ENCODE measurements at places on chromosomes 16 and 17.

DNA sequence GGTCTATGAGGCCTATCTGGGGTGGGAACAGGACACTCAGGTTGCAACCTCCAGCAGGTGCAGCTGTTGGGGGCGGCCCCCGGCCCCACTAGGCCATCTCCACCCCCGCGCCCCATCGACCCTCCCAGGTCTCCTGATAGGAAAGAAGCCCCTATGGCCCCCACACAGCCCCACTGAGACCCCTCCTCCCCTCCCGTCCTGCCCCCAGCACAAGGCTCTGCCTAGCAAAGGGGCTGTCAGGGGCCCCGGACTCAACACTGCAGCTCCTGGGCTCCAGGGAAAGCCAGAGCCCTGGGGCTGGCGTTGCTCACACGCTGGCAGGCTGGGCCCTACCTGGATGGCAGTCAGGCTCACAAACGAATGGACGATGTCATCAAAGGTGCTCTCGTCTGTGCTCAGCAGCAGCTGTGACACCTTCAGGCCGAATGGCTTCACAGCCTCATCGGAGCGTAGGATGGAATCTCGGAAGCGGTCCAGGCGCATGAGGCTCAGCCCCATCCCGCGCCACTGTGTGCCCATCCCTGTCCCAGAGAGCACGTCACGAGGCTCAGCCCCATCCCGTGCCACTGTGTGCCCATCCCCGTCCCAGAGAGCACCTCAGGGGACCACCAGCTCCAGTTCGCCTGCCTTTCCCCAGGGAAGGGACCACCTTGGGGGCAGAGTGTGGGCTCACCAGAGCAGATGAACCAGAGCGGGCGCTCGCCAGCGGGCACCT lies 7.3 kb downstream of the FASN start:
- DNase-seq = no peak

- no peak for DNase-seq
These were observed 7.0 kb downstream of the SAMD14 start for GRCh38 chr17:50122945-50123344.

GRCh38 chr16:73091174-73091573 lies 43.2 kb upstream of the ZFHX3 start:
- no peak for DNase-seq

- DNase-seq = no peak
These were observed 103.7 kb downstream of the C16orf95 start for GRCh38 chr16:87213536-87213935.

- peak; percentile 13 for DNase-seq
These were observed 7.0 kb upstream of the MILR1 start for GRCh38 chr17:64441772-64442540.

DNA sequence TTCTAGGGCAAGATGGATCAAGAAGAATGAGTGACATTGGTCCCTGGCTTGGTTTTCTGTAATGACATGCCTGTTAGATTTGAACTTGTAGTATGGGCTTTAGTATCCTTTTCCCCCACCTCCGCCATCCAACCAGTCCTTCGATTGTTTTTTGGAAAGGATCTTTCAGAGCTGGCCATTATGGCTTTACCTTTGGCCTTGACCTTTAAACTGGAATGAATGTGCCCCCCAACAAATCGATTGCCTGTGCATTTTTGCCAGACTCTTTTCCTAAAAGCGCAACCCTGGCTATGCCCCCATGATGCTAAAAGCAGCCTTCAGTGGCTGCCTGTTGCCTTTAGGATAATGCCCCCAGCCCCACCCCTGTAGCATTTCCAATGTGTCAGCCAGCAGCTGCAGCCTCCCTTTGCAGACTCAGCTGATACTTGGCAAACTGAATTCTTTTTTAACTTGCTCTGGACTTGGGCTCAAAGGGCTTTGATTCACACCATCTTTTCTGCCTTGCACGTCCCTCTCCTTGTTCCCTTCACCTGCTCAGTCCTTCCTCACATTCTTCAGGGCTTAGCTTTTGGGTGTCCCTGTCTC lies 4.0 kb downstream of the GPRC5C start:
- DNase-seq = no peak

- no peak for DNase-seq
These were observed 573 bp downstream of the CTDNEP1 start for GRCh38 chr17:7250695-7251627.

DNA sequence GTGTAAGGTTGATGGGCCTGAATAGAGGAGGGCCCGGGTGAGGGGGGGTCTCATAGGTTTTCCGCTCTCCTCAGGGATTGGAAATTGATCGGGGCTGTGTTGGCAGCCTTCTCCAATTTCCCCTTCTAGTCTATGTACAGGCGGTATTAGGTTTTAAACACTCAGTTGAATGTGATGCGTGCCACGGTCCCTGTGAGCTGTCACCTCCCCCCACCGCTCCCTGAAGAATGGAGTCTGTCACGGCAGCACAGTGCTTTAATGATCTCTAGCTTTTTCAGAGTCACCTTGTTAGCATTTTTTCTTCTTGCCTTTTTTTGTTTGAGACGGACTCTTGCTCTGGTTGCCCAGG lies 800 bp downstream of the COX4I1 start:
- DNase-seq = no peak

DNA sequence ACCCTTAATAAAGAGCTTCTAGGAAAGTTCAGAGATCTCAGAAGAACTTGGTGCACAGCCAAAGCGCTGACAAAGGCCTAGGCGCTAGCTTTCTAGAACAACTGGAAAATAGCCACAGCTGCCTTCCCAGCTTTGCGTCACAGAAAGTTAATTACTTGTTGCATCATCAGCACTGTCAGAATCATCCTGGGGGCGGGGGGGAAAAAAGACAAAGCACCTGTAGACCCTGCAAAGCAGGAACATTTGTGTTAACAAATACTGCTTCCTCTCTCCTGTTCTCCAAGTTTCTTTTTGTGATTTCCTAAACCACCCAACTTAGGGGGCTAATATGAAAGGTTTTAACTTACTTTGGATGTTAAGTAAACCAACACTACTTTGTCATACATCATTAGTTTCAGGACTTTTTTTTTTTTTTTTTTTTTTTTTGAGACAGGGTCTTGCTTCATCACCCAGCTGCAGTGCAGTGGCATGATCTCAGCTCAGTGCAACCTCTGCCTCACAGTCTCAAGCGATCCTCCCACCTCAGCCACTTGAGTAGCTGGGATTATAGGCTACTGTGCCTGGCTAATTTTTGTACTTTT lies 4.8 kb upstream of the AARSD1 start:
- DNase-seq = no peak

DNA sequence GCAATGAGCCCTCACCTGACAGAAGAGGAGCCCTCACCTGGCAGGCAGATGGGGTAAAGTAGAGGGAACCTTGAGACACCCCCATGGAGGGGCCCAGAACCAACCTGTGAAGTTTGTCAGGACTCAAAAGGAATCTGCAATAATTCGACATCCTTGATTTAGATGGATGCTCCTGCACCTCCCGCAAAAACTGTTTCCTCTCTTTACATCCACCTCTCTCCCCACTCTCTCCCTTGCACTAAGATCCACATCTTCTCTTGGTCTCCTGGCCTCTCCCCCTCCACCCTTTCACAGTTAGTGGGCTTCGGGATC lies 34.9 kb upstream of the RBFOX3 start:
- no peak for DNase-seq

DNA sequence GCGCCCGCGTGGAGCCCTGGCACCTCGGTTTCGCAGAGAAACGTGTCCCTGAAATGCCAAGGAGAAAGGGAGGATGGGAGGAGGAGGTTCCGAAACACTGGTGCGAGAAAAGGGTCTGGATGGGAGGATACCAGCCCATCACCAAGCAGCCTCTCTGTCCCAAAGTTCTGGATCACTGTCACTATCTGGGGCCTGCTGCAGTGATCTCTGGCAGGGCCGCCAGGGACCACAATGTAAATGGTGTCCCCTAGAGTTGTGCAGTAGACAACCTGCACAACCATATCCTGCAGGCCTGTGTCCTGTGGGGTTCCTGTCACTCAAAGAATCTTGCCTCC lies 229.3 kb downstream of the C16orf78 start:
- no peak for DNase-seq

- no peak for DNase-seq
These were observed 11.4 kb upstream of the NDRG4 start for GRCh38 chr16:58488531-58488930.
